ENCODE measurements at places on chromosomes 1 and 21. TPM values are rescaled to one million over a fixed set of nuclear protein-coding genes. Genes with fewer than 3 reads are reported as not detected.

Gene PPIAL4G
- total RNA-seq, result not detected

Gene REG4
- total RNA-seq, result not detected

Gene AADACL4
- total RNA-seq, result not detected

Gene MOV10
- 30.0 TPM for total RNA-seq

Gene CADM3
- 0.30 TPM for total RNA-seq

Gene ILF2
- 199 TPM for total RNA-seq

Gene GJA4
- total RNA-seq, result 0.09 TPM

Gene TGFB2
- total RNA-seq, result 36.2 TPM

Gene PLA2G2D
- total RNA-seq, result not detected

Gene NID1
- 62.6 TPM for total RNA-seq

Gene S100A7
- not detected for total RNA-seq

Gene LCA5L
- total RNA-seq, result 3.0 TPM

Gene TSPAN1
- total RNA-seq, result not detected

Gene DHDDS
- total RNA-seq, result 62.1 TPM

Gene C4BPB
- not detected for total RNA-seq

Gene TNFRSF8
- not detected for total RNA-seq

Gene HTR6
- not detected for total RNA-seq

Gene ATP6V1G3
- not detected for total RNA-seq

Gene SLC45A1
- total RNA-seq, result 2.9 TPM

Gene IVL
- 1.1 TPM for total RNA-seq

Gene PRAMEF14
- not detected for total RNA-seq

Gene S100A11
- 33.0 TPM for total RNA-seq

Gene KRTAP12-2
- not detected for total RNA-seq

Gene DYNLT5
- 0.30 TPM for total RNA-seq

Gene FBXO2
- 1.6 TPM for total RNA-seq

All from smooth muscle cell of the umbilical artery (primary cell).